Cortex of kidney (tissue), 1 donor: ENCODE measurements at places on chromosomes 2 and 18.

GRCh38 chr2:16625759-16626158 is 39.9 kb downstream of the CYRIA start:
- DNase-seq: no peak

GRCh38 chr2:126932529-126932928 is 33.8 kb downstream of the TEX51 start:
- DNase-seq: no peak

DNA sequence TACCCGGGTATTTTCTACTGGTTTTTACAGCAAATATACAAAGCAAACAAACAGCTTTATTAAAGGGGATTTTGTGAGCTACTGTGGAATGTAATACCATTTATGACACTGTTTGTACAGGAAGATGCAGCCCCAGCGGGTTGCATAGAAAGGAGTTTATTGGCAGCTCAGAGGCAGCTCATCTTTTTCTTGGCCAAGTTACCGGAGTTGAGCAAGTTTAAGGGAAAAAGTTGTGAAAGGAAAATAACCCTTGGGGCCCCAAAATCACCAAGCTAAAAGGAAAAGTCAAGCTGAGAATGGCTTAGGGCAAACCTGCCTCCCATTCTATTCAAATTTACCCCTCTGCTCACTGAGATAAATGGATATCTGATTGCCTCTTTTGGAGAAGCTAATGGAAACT is 60.8 kb downstream of the MOB4 start:
- DNase-seq: no peak

DNA sequence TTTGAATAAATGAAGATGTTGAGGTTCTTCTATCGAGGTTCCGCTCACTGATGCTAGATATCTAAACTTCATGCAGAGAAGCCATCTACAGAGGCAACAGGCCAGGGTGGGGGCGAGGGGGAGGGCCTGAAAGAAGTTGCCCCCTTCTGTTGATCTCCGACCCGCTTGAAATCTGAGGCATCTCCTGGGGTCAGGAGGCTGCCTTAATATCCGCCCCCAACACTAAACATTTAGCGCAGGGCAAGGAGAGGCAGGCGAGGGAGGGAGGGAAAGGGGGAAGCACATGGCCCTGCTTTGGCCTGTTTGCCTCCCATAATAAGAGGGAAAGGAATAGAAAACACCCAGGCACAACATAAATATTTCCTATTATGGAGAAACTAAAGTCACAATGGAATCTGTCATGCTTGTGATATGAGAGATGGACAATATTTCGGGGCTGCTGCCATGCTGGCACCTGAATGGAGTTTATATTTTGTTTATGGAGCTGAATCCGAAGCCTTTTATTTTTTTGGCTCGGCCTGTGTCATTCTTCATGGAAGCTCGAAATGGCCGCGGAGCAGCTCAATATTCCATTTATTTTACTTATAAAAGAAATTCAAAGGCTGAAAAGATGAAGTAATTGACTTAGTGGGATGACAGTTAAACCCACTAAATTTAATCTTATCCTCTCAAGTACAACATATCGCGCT is 221.1 kb downstream of the INSIG2 start:
- DNase-seq: no peak

- no peak for DNase-seq
Observed at GRCh38 chr2:173249661-173250641, 104.7 kb upstream of the CDCA7 start.

DNA sequence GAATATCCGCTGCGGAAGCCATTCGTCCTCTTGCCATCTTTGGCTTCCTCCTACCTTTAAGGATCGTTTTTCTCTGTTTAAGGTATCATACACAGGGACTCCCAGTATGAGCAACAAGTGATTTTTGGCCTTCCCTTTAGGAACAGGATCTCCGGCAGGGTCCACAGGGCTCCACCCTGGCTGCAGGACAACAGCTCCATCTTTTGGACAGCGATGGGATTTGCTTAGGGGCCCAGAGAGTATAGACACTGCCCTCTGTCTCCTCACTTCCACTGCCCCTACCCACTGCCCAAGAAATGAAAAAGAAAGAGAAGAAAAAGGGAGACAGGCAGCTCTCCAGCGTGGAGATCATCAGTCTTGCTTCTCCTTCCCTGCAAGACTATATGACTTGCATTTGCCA is 224.5 kb downstream of the UXS1 start:
- DNase-seq: no peak

- DNase-seq: no peak
Observed at GRCh38 chr18:21242780-21243401, 859 bp downstream of the GREB1L start.
